ENCODE measurements at places on chromosomes 1 and 21.

GRCh38 chr1:11182884-11183283 is 6.3 kb upstream of the ANGPTL7 start:
- DNase-seq = no peak

DNA sequence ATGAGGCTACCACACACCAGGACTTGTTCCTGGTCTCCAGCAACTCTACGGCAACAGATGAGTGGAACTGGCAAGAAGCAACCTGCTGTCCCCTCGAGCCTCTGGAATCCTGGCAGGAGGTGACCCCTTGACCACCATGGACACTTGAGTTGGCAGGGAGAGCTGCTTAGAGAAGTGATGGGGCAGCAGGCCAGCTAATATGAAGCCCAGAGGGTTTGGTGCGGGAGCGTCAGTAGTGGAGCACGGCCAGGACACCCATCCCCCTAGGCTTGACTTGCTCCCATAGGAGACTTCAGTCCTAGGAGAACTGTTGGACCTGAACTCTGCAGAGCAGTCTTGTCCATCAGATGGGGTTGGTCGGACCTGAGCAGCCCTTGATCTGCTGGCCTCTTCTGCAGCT is 56.5 kb downstream of the CTH start:
- DNase-seq = no peak

- DNase-seq = no peak
Measured at GRCh38 chr1:190320952-190321351, 156.7 kb downstream of the BRINP3 start.

GRCh38 chr1:17511188-17511587 is 28.3 kb upstream of the ARHGEF10L start:
- no peak for DNase-seq

DNA sequence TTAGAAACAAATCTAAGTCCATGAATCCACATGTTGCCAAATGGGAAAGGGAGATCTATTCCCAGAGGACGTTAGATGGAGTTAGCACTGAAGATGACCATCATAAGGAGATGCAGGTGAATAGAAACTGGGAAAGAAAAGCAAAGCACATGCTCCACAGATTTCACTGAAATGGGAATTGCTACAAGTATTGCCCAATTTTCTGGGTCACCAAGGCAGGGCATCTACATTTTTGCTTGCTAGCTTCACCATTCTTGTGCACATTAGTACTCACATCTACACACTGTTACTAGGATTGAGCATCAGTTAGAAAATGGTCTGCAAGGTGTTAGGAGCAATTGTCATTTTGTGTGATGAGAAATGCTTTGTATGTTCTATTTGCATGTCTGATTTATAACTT is 99.1 kb downstream of the JAK1 start:
- no peak for DNase-seq

- DNase-seq = no peak
Measured at GRCh38 chr21:27678511-27678910, 711.6 kb upstream of the ADAMTS5 start.

GRCh38 chr1:194322751-194323150 is 1136.3 kb upstream of the B3GALT2 start:
- DNase-seq = no peak

- peak; percentile 31 for DNase-seq
Measured at GRCh38 chr1:220775240-220775853, 11.4 kb upstream of the MTARC1 start.

DNA sequence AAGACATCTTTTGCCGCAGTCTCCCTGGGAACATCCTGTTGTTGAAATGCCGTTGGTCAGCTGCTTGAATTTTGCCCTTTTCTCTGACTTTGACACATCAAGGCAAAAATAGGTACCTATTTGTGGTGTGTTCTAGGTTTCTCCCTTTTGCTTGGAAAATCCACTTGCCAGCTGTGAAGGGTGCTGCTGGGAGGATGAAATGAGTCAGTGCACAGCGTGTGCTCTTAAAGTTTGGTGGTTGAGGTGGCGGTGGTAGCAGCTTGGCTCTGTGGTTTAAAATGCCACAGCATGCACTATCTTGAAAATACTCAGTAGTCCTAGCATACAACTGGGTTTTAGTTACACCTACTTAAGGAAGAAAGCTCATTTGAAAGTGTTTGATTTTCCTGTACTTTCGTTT is 183.8 kb downstream of the DHRS3 start:
- DNase-seq = peak; percentile 62

- DNase-seq = no peak
Measured at GRCh38 chr1:29324771-29325351, 88.5 kb downstream of the PTPRU start.

DNA sequence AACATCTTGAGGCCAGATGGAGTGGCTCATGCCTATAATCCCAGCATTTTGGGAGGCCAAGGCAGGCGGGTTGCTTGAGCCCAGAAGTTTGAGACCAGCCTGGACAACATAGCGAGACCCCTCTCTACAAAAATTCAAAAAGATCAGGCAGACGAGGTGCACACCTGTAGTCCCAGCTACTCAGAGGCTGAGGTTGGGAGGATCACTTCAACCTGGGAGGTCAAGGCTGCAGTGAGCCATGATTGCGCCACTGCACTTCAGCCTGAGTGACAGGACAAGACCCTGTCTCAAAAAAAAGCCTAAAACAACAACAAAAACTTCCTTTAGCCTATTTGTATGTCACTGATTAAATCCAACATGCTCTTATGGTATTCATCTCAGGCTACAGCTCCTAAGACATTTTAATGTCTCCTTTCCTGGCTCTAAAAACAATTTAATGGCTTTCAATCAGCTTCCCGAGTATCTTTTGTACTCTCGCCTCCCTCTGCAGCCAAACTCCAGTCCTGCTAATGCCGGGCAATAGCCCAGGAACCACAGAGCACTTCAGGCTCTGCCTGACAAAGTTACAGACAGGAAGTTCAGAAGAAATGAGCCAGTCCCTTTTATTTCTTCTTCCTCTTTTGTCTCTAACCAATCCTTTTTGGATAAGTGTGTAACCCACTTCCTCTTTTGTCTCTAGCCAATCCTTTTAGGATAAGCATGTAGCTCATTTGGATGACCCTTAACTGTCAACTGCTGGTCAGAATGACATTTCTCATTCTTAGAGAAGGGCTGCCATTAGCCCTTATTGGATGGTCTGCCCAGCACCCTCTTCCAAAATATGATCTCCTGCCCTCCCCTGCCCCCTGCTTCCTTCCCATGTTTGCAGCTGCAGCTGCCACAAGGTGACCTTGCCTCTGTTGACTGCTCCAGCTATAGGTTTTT is 6.6 kb upstream of the DOP1B start:
- peak; percentile 24 for DNase-seq

DNA sequence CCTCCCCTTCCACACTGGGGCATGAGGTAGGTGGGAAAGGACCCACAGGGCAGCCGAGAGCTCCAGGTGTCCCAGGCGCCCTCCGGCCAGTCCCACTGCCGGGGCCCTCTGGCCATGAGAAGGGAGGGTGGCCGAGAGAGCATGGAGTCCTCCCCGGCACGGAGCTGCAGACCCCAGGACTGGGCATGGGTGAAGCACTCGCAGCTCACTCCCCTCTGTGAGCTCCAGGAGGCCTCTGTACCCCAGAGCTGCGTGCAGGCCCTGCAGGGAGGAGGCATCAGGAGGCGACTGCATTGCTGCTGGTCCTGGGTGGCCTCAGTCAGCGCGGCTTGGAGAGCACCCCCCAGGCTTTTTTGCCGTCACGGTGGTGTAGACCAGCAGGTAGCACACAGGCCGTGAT is 80.1 kb upstream of the TTC34 start:
- DNase-seq = no peak

DNA sequence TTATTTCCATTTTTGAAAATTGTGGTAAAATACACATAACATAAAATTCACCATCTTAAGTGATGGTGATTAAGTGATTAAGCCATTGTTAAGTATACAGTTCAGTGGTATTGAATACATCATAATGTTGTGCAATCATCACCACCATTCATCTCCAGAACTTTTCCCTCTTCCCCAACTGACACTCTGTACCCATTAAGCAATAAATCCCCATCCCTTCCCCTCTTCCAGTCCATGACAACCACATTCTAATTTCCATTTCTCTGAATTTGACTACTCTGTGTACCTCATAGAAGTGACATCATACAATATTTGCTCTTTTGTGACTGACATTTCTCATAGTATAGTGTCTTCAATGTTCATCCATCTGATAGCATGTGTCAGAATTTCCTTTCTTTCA is 124.8 kb downstream of the DISC1 start:
- DNase-seq = no peak

DNA sequence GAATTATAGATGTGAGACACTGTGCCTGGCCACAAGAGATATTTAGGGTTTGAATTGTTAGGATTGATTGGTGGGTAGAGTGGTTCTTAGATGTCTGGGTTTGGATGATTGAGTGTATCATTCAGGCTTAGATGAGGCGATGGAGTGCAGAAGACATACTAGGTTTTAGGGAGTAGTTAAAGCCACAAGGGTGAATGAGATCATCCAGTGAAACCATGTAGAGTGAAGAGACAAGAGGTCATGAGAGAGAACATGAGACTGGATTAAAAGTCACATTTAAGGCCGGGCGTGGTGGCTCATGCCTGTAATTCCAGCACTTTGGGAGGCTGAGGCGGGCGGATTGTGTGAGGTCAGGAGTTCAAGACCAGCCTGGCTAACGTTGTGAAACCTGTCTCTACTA is 37.2 kb downstream of the ZFYVE9 start:
- no peak for DNase-seq

GRCh38 chr1:165129568-165130164 is 226.8 kb downstream of the LMX1A start:
- DNase-seq = no peak

DNA sequence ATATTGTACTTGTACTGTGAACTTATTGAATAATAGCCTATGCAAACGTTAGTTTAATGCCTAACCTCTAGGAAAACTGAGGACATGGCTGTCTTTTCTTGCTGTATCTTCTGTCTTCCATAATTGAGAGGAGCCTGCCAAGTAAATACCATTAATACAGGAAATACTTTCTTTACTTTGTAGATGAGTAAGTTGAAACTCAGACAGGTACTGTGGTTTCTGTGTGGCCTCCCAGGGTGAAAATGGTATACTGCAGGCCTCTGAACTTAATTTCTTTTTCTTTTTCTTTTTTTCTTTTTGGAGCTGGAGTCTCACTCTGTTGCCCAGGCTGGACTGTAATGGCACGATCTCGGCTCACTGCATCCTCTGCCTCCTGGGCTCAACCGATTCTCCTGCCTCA is 208.8 kb upstream of the ADGRL4 start:
- no peak for DNase-seq

DNA sequence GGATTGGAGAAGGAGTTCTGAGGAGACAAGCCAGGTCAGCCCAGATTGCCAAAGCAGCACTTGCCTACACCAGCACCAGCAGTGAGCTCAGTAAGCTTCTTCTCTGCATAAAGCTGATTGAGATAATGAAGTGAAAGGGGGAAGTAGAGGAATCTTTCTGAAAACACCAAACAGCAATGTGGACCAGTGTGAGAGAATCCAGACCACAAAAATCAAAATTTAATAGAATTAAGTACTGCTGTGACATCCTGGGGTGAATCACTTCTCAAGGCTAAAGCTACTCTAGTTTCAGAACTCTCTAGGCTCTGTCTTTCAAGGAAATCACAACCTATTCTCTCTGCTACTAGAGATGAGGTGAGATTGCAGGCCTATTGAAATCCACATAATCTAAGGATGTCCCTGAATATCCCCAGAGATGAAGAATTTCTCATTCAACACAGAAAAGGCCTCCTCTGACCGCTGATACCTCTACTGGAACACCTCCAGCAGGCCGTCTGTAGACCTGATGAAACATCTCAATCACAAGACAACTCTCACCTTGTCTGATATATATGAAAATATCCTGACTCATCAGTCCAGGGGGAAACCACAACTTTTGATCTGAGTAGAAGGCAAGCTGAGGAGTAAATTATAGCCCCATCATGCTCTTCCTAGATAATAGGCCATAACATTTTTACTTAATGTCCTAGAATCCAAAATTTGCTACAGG is at the start of gene FCRL4:
TSS of gene FCRL4 (minus strand) at position 127 of the 709 bp plus-strand sequence. CDS start 141 bp downstream, outside the sequence.
- no peak for DNase-seq

- no peak for DNase-seq
Measured at GRCh38 chr21:30620080-30620479, 347 bp upstream of the KRTAP20-4 start.

DNA sequence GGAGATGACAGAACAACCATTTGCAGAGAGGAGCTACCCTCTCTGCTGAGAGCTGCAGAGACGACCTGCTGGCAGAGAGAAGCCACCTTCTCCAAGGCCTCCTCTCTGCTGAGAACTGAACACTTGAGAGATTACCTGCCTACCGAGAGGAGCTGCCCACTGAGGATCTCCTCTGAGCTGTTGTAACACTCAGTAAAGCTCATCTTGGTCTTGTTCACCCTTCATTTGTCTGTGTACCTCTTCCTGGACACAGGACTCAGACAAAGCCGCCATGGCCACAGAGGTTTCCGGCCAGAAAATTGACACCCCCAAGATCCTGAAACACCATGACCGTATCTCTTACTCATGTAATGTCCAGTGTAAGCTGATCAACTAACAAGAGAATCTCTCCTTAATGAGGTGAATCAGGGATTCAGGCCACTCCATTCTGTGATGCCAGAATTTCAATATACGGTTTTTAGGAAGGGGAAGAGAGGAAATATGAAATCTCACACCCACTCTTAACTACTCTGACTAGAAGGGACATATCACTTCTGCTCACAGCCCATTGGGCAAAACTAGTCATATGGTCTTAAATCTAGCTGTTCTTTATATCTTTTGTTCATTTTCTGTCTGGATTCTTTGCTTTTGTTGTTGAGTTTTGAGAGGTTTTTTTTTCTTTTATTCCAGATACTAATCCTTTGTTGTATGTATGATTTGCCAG is 83.8 kb downstream of the RHOU start:
- no peak for DNase-seq

- DNase-seq = no peak
Measured at GRCh38 chr1:52153010-52153409, 11.1 kb downstream of the ZFYVE9 start.

GRCh38 chr1:211928290-211928801 is 97.8 kb upstream of the LPGAT1 start:
- DNase-seq = no peak

DNA sequence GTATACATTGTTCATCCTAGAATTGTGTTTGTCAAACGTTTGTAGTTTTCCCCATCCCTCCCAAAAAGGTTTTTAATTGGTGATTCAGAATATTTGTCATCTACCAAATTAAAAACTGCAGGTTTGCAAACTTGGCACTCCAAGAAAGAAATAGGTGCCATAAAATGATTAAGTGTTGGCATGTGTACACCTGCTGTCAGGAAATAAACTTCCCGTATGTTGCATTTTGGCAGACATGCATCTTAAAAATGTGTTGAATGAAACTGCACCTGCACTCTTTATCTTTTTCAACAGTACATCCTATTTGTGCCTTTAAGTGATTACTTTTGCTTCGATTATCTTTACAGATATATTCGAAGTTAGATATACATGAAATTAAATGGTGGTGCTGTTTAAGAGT is 7.3 kb downstream of the B3GALT2 start:
- no peak for DNase-seq

- no peak for DNase-seq
Measured at GRCh38 chr1:185314411-185314810, 2.6 kb downstream of the IVNS1ABP start.

GRCh38 chr1:194570476-194570875 is 1384.1 kb upstream of the B3GALT2 start:
- no peak for DNase-seq
